NCI-H1930 (cell line): ENCODE measurements at places on chromosomes 12 and 14.
A peak's percentile ranks its signal among the peaks of the same experiment; 100 is the strongest.

DNA sequence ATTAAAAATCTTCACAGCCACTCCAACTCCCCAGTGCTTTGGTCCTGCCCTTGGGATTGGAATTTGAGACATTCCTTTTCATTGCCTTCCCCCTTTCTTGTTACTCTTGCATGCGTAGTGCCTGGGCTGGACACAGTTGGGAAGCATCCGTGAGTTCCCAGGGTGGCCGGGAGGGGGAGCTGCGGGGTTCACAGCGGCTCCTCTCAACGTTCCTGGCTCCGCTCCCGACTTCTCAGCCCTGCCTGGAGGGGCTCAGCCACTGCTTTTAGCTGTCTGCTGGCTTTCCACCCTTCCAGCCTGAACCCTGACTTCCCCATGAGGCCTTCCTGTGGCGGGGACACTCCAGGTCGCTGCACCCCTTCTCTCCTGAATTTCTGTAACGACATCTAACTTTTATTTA lies 3.2 kb downstream of the TEX52 start:
- DNase-seq: peak; percentile 37

DNA sequence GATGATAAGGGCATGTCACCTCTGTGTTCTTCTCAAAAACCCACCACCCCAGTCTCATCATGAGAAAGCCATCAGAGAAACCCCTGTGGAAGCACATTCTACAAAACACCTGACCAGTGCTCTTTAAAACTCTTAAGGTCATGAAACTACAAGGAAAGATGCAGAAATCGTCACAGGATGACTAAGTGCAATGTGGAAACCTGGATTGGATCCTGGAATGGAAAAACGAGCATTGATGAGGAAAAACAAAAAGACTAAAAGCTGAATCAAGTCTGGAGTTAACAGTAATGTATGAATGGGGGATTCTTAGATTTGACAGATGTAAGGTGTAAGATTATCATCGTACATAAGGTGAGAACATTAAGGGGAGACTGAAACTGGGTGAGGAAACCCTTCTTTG lies 211.0 kb downstream of the TBX5 start:
- no peak for DNase-seq

GRCh38 chr12:76568130-76568529 lies 8.6 kb upstream of the OSBPL8 start:
- DNase-seq: no peak

GRCh38 chr12:19248929-19249602 lies 119.5 kb downstream of the PLEKHA5 start:
- no peak for DNase-seq

DNA sequence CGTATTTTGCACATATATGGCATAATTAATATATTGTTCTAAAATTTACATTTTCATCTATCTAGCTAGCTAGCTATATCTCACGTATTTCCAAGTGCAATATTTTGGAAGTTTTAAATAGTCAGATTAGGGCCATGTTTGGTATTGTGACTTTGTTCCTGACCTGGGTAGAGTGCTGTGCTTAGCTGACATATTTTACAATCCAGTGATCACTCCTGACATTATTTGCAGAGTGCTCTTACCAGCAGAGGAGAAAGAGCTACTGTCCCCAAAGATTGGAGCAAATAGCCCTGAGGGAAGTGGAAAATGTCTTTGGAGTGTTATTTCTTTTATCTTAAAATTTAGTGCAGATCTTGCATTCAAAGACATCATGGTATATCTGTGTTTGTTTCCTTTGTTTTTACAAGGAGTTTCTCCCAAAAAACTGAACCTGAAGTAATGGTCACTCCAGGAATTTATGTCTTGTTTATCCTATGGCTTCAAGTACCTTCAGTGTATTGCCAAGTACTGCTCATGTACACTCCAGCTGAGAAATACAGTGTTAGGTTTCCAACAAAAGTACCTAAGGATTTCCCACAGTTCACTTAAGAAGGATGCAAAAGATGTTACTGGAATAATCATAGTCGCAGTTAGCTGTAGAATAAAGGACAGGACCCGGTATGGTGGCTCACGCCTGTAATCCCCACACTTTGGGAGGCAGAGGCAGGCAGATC lies 49.4 kb upstream of the PSMA6 start:
- no peak for DNase-seq

GRCh38 chr12:43148691-43149090 lies 403.3 kb downstream of the ADAMTS20 start:
- DNase-seq: no peak

- no peak for DNase-seq
Observed at GRCh38 chr12:79560225-79560889, 130.4 kb downstream of the PAWR start.

- peak; percentile 37 for DNase-seq
Observed at GRCh38 chr14:78697341-78697740, 527.2 kb downstream of the NRXN3 start.

DNA sequence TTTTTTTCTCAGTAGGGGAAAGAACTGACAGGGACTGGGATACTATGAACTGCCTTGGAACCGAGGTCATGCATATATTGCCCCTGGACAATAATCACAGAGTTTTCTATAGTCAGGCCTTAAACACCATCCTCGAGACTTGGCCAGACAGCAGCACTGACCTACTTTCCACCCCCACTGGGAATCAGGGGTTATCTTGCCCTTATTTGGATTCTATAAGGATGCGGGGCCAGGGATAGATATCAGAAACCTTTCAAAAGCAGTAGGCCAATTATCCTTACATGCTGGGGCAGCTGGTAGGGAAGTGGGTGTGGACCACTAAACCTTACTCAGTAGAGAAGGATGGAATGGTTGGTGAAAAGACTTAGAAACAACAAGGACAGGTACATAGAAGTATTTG lies 2.0 kb downstream of the ZNF219 start:
- no peak for DNase-seq

- DNase-seq: no peak
Observed at GRCh38 chr12:79546466-79547043, 144.2 kb downstream of the PAWR start.

GRCh38 chr12:62886796-62887195 lies 48.2 kb downstream of the PPM1H start:
- DNase-seq: no peak

DNA sequence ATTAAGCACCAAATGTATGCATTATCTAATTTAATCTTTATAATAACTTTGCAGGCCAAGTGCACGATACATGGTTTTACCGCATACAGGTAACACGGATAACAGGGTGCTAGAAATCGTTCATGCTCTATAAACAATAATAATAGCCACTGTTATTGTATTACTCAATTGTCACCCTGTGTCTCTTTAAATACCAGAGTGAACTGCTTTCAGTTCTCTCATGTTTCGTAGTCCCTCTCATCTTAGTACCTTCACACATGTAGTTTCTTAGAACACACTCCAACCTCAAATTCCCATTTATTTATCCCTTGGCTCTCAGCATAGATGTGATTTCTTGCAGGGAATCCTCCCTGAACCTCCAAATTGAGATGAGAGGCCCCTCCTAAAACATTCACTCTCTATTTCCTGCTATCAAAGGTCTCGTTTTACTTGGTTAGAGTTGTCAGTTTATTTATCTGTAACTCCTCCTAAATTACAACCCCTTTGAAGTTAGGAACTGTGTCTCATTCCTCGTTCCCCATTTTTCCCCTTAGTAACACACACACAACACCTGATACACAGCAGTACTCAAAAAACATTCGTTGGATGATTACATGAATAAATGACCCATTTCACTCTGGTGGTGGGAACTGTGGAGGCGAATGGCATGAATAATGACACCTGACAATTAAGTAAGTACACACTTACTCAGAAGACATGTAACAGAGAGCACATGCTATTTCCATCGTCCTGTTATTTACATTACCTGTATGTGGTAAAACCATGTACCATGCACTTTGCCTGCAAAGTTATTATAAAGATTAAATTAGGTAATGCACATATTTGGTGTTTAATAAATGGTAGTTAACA lies 134.6 kb downstream of the BTG1 start:
- DNase-seq: no peak

DNA sequence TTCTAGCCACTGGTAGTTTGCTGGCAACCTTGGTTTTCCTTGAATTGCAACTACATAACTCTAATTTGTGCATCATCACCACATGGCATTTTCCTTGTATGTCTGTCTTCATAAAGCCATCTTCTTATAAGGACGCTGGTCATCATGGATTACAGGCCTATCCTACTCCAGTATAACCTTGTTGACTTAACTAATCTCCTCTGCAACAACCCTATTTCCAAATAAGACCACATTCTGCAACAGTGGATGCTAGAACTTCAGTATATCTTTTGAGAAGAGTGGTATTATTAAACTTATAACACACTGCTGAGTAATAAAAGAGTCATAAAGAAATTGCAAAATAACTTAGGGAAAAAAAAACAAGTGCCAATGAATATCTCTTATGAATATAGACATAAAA lies 511.8 kb upstream of the FOXG1 start:
- DNase-seq: no peak

- no peak for DNase-seq
Observed at GRCh38 chr12:91240386-91241095, 57.9 kb upstream of the DCN start.

- DNase-seq: no peak
Observed at GRCh38 chr14:102075155-102075554, 11.7 kb downstream of the HSP90AA1 start.

GRCh38 chr12:75705749-75706711 lies 194.6 kb upstream of the KRR1 start:
- DNase-seq: no peak

DNA sequence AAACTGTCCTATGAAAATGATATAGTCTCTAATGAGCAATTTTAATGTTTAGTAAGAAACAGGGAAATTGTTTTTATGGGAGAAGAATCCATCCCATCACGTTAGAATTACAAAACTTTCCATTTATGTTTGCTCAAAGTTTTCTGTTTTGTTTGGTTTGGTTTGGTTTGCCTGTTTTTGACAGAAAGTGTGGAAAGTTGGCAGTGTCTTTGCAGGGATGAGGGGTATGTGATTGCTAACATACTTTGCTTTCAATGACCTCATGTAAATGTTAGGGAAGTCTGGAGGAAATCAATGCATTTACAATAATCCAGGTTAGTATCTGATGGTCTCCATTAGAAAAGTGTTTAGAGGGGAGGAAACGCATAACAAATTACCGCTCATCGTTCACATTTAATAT lies 12.3 kb upstream of the NAV3 start:
- no peak for DNase-seq
